ENCODE measurements at places on chromosomes 6 and 20.

DNA sequence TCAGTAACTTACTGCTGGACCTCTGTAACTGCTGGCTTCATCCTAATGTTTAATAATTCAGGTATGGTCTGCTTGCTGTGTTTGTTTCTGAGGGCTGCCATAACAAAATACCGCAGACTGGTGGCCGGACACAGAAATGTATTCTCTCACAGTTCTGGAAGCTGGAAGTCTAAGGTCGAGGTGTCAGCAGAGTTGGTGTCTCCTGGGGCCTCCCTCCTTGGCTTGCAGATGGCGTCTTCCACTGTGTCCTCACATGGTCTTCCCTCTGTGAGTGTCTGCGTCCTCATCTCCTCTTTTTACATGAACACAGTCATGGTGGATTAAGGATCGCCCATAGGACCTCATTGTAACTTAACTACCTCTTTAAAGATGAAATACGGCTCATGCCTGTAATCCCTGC is 389.7 kb upstream of the JARID2 start:
- DNase-seq: no peak

- DNase-seq: no peak
Measured at GRCh38 chr6:52904562-52905279, 4.8 kb downstream of the GSTA3 start.

- DNase-seq: no peak
Measured at GRCh38 chr6:1872649-1873131, 263.0 kb downstream of the FOXC1 start.

- no peak for DNase-seq
Measured at GRCh38 chr6:157038610-157039009, 261.4 kb downstream of the ARID1B start.

GRCh38 chr20:37384683-37385174 is 38.8 kb downstream of the SRC start:
- peak; percentile 77 for DNase-seq

DNA sequence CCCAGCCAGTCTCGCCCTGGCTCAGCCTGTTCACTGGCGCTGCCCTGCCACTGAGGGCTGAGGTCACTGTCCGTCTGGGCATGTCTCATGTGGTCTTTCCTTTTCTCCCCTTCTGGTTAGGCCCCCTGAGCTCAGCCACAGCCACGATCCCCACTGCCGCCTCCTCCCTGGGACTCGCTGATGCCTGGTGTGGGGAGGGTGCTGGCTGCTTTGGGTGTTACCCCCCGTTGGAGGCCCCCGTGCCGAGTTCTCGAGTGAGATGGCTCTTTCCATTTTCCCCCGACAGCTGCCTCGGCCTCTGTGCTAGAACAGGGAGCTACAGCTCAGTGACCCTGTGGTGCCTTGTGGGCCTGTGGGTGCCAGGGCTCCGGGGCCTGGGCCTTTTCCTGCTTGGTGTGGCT is 14.9 kb upstream of the TCFL5 start:
- no peak for DNase-seq

GRCh38 chr20:12715991-12716680 is 292.6 kb upstream of the SPTLC3 start:
- no peak for DNase-seq

- no peak for DNase-seq
Measured at GRCh38 chr6:90428514-90428913, 131.9 kb upstream of the BACH2 start.

DNA sequence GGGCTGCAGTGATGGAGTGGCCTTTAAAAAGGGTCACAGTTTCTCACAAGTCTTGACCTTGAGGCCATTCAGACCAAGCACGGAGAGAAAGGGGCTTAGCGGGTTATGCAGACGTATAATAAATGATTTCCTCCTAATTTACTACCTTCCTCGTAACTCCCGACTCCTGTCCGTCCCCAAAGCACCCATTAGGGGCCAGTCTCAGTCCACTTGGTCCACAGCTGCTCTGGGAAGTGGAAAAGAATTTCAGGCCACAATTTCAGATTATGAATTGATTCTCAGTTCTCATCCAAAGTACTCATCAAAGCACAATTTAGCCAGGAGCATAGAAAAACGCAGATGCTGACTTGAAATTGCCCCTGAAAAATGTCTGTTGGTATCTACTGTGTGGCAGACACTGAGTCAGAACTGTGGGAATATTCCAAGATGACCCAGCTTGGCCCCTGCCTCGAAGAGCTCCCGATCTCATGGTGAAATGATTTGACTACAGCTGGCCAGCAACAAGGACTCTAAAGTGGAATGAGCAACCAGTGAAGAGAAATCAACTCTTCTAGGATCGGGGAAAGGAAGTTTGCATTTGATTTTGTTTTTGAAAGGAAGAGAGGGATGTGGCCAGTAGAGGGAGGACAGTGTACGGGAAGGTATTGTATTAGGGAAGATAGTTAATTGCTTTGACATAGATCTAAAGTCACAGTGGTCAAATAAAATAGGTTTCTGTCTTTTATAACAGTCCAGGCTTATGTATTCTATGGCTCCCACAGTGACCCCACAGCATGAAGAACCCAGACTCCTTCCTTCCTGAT is 15.2 kb upstream of the STK35 start:
- DNase-seq: no peak

DNA sequence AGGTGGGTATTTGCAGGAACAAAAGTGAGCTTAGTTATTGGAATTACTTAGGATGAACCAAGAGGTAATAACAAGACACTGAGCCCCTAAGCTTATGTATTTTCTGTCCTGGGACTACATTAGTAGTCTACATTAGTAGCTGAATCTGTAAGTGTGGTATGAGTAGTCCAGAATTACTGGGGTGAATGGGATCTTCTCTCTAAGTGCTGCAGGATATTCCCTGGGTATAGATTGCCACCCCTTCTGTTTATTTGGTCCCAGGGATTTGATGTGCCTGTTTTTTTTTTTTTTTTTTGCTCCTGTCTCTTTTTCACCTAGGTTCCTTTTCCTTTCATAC is 5.9 kb downstream of the CD2AP start:
- no peak for DNase-seq

GRCh38 chr6:152100183-152100618 is 292.7 kb downstream of the ESR1 start:
- no peak for DNase-seq

- DNase-seq: no peak
Measured at GRCh38 chr6:3363296-3364025, 93.4 kb downstream of the SLC22A23 start.

GRCh38 chr6:16249971-16250370 is 11.6 kb downstream of the GMPR start:
- DNase-seq: no peak

DNA sequence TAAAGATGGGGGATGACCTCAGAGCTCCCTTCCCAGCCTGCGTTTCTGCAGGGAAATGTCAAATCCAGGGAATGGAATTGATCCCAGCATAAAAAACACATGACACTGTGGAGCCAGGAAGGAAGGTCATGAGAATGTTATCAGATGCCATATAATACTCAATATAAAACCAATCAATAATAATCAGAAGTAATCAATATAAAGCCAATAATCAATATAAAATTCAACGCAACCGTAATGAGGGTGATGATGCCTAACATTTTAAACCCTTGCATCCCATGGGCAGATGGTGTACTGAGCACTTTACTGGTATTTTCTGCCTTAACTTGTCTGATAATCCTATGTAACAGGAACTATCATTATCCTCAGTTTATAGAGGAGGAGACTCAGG is 30.1 kb upstream of the SULF2 start:
- DNase-seq: no peak

DNA sequence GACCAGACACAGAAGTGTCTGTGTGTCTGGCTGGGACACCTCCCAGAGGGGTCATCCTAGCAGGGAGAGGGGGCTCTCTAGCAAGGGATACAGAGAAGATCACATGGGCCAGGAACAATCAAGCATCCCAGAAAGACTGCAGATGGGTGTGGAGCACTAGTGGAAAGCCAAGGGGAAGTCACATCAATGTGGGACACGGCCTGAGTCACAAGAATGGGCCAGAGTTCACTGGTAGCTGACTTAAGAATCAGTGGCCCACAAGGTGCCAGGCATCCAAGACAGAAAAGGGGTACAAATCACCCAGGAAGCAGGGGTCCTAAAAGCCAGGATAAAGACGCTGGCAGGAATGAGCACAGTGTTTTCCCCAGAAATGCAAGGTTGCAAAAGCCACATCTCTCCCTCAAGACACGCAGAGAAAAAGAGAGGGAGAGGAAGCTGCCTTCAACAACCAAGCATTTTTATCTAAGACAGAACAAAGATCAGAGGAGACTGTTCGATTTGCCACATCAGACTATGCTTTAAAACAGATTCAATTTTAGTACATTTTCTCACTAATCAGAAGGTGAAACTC is 113.6 kb upstream of the DST start:
- DNase-seq: no peak

- no peak for DNase-seq
Measured at GRCh38 chr6:141988954-141989705, 143.6 kb upstream of the GJE1 start.

DNA sequence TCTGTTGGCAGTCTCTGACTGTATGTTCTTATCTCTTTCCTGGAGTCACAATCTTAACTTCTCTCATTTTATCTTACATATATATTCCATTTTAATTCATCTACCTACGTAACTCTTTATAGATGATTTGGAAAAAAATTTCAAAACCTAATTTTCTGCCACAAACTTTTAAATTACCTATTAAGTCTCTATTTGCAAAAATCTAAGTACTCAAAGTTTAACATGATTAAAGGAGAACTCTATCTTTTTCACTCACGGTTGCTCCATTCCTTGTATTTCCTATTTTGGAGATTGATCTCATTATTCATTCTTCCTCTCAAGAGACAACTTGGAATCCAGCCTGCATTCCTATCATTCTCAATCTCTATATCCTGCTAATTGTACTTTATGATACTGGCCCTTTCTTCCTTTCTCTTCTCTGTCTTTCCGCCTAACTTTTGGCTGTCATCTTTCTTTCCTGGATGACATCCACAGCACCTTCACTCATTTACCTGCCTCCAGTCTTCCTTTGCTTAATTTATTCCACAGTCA is 1071.1 kb upstream of the CITED2 start:
- no peak for DNase-seq

GRCh38 chr6:6556738-6557503 is 31.6 kb upstream of the LY86 start:
- DNase-seq: no peak

DNA sequence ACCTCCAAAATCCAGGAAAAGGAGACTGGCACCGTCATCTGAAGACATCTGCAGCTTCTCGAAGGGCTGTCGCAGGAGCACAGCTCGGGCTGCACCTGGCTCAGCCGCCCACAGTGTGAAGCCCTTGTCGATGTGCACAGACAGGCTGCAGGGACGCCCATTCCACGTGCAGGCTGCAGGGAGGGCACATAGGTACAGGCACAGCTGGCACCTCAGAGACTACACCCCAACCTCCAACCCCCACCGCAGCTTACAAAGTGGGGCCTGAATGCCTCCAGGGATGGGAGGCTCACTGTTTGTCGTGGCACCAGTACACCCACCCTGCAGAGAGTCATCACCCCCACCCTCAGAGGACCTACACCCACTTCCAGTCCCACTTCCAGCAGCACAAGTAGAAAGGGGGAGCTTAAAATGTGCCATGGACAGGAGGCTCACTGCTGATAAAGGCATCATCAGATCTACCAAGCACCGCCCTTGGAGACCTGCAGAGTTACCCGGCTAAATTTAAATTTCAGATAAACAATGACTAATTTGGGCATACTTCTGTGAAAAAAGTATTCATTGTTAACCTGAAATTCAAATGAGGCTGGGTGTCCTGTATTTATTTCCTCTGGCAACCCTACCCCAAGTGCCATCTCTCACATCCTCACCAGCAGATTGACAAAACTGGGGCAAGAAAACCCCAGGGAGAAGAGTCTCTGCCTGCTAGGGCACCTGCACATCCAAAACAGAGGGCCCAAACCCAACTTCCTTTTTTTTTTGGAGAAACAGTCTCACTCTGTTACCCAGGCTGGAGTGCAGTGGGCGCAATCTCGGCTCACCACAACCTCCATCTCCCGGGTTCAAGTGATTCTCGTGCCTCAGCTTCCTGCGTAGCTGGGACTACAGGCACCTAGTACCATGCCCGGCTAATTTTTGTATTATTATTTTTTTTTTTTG is 7.7 kb upstream of the CDK5RAP1 start:
- no peak for DNase-seq

GRCh38 chr6:134177236-134177635 is 124.8 kb upstream of the SLC2A12 start:
- DNase-seq: no peak

- no peak for DNase-seq
Measured at GRCh38 chr6:167735951-167736288, 90.8 kb upstream of the AFDN start.

GRCh38 chr6:129842881-129843409 is 18.2 kb downstream of the TMEM244 start:
- DNase-seq: no peak

GRCh38 chr6:28207510-28208110 is 17.5 kb upstream of the ZSCAN9 start:
- DNase-seq: no peak

DNA sequence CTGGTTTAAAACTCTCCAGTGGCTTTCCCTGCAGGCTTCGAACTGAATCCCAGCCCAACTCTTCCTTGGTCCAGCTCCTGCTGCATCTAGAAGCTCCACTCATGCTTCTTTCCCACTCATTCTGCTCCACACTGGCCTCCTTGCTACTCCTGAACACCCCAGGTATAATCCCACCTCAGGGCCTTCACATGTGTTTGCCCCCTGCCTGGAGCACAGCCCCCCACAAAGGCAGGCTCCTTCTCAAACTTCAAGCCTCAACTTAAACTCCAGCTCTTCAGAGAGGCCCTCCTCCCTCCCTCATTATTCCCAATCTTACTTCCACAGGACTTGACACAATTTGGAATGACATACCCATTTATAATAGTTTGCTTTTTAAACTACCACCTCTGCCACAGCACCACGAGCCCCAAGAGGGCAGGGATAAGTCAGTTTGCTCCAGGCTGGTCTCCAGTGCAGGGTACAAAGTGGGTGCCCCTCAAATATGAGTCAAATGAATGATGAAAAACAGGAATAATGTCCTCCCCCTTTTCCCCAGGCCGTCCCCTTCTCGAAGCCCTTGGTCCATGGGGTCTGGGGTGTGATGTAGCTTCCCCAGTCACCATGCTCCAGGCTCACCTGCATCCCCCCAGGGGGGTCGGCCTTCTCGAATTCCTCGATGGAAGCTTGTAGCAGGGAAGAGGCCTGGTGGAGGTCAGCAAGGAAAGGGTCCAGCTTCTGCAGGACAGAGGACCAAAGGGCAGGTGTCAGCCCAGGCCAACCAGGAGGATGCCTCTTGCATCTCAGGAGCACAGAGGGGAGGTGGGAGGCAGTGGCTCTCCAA is 37.4 kb downstream of the KIAA1755 start:
- no peak for DNase-seq

- no peak for DNase-seq
Measured at GRCh38 chr6:4645713-4646360, 130.4 kb upstream of the CDYL start.

GRCh38 chr20:37579106-37579505 is 51.4 kb upstream of the BLCAP start:
- DNase-seq: no peak

DNA sequence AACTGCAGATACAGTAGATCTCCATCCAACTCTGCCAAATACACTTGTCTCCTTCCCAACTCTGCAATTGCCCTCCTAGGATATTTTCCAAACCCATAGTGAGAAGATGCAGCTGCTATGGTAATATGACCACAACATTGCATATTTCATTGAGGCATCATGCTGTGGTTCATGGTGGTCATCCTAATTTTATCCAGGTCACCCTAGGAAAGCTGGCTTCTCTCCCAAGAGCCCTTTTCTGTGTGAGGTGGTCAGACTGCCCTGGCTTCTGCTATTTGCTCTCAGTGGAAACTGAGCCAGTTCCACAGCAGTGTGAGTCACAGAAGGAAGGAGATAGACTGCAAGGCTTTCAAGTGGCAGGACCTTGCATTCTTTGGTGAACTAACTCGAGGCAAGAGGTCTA is 5.5 kb downstream of the OGFRL1 start:
- DNase-seq: peak; percentile 76
